ENCODE measurements at places on chromosomes 3 and 15. TPM values are rescaled to one million over a fixed set of nuclear protein-coding genes. Genes with fewer than 3 reads are reported as not detected.

Gene DAZL
- not detected for total RNA-seq

Gene SLC27A2
- 26.4 TPM for total RNA-seq

Gene ROPN1
- not detected for total RNA-seq

Gene ADCY5
- total RNA-seq: 0.38 TPM

Gene AMOTL2
- total RNA-seq: 41.2 TPM

Gene RBP2
- not detected for total RNA-seq

Gene HACL1
- total RNA-seq: 25.5 TPM

Gene THRB
- total RNA-seq: 0.99 TPM

All from A549 treated with CpdA at 1 μM for 4 hours (cell line).